ENCODE measurements at places on chromosomes 7 and 10.

GRCh38 chr7:41628901-41629300, 74.0 kb downstream of the INHBA start:
- peak; percentile 33 for DNase-seq

DNA sequence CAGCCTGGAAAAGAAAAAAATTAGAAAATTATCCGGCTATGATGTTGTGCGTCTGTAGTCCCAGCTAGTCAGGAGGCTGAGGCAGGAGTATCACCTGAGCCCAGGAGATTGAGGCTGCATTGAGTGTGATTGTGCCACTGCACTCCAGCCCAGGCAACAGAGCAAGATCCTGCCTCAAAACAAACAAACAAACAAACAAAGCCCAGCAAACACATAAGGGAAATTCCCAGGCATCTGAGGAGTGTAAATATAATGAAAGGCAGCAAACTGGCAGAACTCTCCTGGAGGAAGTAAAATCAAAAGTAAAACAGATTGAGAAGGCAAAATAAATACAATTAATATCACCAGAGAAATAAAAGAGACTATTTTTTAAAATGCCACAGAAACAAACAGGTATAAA, 84.5 kb upstream of the ITGB1 start:
- no peak for DNase-seq

DNA sequence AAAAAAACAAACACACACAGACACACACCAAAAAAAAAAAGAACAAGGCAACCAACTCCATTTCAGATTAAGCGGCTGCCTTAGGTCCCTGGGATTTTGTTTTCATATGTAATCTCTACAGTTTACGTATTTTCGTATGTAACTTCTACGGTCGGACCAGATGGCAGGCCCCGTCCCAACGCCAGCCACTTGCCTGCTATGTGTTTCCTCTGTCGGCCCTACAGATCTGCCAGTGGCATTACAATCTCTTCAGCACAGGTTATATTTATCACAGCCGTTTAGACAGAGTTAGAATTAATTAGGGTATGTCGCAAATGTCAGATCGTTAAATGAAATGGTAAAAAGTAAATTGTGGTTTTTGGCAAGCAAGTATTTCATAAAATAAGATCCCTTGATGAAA, 99.3 kb downstream of the DNAJB6 start:
- DNase-seq: no peak

DNA sequence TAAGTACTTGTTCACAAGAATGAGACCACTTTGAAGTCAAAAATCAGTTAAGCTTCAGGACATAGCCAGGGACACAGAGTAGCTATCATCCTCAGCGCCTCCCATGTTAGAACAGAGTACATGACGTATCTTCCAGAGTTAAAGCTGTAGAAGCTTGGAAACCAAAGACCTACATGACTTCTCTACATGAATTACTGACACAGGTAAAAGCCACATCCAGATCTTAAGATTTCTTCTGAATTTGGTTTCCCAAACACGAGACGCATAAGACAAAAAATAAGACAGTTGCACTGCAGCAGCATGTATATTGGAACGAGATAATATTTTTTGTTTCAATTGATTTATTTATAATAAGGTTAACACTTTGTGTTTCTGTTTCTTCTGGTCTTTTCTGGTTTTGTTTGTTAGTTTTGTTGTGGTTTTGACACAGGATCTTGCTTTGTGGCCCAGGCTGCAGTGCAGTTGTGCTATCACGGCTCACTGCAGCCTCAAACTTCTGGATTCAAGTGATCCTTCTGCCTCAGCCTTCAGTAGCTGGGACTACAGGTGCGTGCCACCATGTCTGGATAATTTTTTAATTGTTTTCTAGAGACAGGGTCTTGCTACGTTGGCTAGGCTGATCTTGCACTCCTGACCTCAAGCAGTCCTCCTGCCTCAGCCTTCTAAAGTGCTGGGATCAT, 10.2 kb upstream of the EPC1 start:
- DNase-seq: no peak

GRCh38 chr7:22849662-22850061, 27.0 kb upstream of the TOMM7 start:
- no peak for DNase-seq

- no peak for DNase-seq
Measured at GRCh38 chr10:129079705-129080104, 387.3 kb upstream of the MGMT start.

DNA sequence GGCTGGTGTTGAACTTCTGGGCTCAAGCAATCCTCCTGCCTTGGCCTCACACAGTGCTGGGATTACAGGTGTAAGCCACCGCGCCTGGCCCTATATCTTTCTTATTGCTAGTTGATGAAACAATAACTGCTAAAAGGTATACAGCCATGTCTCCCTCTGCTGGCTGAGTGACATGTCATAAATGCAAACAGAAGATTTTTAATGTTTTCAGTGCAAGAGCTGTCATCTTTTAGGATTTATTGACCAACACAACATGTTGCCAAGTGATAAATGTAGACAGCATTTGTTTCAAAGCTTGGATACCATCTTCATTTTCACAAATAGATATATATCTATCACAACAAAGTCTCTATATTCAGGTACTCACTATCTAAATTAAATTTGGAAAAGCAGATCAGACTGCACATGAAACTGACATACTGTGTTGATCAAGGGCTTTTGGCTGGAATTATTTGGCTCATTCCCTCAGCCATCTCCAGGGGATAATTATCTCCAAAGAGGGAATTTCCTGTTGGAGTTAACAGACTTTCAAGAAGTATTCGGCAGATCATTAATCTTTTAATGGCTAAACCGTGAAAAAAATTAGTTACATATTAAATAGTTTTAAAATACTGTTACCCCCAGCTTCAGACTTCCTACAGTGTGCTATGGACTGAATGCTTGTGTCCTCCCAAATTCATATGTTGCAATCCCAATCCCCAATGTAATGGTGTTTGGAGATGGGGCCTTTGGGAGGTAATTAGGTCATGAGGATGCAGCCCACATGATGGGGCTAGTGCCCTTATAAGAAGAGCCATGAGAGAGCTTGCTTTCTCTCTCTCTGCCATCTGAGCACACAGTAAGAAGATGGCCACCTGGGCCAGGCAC, 41.3 kb upstream of the SRPK2 start:
- peak; percentile 71 for DNase-seq

- no peak for DNase-seq
Measured at GRCh38 chr7:142405122-142405765, 147.4 kb upstream of the PRSS58 start.

DNA sequence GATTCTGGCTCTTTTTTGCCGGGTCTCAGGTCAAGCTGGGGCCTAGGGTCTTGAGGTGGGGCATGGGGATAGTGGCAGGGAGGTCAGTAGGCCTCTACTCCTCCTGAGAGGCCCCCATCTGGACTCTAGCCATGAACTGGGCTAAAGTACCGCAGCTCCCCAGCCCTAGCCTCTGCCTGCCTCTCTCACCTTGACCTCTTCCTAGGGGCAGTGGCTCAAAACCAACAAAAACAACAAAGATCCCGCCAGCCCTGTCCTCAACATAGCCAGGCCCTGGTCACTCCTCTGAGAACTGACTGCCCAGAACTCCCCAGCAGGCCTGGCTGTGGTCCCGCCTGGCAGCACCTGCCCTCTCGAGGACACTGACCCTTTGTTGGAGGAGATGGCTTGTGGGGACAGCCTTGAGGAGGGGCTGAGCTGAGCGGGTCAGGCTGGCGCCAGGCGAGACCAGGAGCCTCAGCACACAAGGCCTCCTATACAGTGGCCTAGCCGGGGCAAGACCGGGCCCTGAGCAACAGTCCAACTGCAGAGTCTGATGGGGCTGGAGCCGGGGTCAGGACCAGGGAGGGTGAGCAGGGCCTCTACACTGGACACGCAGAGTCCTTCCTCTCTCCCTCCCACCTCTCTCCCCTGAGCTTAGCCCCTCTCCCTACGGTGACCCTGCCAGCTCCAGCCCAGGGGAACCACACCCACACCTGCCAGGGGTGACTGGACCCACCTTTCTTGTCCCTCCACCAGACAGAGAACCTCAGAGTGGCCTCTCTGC, 11.6 kb upstream of the PPIF start:
- no peak for DNase-seq

DNA sequence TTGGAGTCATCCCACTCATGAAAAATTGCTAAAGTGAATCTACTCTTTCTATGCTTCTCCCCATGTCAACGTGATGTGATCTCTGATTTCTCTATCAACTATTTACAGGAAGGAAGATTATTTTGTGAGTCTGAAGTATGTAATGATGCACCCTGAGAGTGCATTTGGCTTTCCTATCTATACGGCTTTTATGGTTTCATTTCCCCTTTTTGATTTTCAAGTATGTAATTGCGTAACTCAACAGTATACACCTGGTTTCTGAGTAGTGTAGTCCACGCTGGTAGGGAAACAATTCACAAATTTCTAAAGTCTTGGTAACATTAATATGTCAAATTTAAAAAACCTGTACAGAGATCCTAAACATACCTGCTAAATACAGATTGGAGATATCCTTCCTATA, 194.7 kb upstream of the SEMA3A start:
- DNase-seq: no peak

DNA sequence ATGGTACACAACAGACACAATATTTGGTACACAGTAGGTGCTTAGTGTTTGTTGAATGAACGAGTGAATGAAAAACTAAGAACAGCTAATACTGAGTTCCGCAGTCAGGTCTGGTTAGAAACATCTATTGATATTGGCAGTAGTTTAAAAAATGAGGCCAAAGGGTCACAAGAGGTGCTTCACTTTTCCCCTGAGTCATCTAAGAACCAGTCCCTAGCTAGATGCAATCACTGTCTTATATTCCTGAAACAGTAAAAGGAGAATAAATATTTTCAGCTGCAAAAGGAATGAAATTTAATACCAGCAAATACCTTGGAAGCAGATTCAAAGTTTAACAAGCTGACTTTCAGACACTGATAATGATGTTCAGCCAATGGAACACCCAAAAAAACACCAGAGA, 54.5 kb downstream of the SCRN1 start:
- DNase-seq: peak; percentile 25

- no peak for DNase-seq
Measured at GRCh38 chr10:103797857-103798256, 57.5 kb downstream of the SH3PXD2A start.

DNA sequence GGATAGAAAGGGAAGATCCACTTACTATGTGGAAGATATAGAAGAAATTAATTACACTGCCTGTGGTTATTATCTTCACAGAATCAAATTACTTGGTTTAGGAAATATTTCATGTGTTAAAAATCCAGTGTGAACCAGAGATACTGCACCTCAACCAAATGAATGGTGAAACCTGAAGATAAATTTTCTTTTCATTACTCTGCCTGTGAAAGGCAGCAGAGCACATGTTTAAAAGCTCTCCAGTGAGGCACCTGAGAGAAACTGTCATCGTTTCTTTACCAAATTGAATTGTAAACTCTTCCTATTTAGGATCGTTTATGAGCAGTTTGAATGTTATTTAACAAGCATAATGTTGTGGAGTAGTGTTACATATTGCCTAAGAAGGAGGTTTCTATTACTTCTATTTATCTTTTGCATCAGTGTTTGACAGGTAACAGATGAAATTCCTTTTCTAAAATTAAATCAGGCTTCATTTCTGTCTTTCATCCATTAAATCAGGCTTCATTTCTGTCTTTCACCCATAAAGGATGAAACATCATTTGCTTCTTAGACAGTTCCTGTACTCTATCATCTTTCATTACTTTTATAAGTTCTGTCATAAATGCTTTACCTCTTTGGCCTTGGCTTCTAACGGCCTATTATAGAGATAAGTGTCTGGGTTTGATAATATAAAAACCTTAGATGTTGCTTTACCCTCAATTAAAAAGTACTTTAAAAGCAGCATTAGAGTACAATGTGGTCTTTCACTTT, 266.6 kb downstream of the NXPH1 start:
- DNase-seq: no peak

GRCh38 chr10:29297678-29298077, 8.8 kb downstream of the LYZL1 start:
- peak; percentile 16 for DNase-seq

DNA sequence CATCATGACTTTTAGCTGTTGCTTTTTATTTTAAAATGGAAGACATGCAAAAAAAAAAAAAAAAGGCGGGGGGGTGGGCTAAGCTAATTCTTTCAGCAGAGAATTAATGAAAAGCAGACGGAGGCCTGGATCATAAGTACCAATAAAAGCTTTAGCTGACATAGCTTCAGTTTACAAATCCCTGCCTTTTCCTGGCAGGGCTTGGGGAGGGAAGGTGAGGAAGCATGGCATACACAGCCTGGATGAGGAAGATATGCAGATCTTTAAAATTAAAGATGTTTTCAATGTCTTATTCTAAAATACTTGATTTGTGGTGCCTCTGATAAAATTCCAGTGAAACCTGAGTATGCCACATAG, 57.0 kb downstream of the ICA1 start:
- DNase-seq: no peak

- DNase-seq: peak; percentile 69
Measured at GRCh38 chr7:75962607-75963380, 31.6 kb downstream of the TMEM120A start.

DNA sequence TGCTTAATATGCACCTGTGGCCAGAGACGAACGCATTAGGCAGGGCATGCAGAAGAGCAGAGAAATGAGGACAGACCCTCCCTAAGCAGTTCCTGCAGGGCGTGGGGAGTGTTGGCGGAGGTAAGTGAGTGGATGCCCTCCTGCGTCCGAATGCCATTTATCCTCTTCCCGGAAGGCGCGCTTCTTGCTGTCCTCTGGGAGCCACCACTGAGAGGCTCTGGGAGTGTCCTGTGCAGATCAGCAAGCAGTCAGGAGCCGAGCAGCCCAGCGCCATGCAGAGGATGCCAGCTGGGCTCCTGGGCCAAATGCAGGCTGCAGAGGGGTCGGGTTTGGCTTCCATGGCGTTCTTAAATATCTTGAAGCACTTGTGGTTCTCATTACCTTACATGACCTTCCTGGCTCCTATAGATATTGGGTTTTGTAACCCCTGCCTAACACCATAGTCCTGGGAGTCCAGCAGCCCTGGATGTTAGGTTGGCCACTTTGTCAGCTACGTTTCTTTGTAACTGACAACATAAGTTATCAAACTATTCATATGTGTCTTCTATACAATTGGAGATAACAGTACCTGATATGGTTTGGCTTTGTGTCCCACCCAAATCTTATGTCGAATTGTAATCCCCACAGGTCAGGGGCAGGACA, 30.0 kb upstream of the SLIT1 start:
- no peak for DNase-seq

- no peak for DNase-seq
Measured at GRCh38 chr7:155426543-155427410, 31.2 kb upstream of the EN2 start.

- no peak for DNase-seq
Measured at GRCh38 chr10:71124921-71125748, 87.2 kb upstream of the UNC5B start.

DNA sequence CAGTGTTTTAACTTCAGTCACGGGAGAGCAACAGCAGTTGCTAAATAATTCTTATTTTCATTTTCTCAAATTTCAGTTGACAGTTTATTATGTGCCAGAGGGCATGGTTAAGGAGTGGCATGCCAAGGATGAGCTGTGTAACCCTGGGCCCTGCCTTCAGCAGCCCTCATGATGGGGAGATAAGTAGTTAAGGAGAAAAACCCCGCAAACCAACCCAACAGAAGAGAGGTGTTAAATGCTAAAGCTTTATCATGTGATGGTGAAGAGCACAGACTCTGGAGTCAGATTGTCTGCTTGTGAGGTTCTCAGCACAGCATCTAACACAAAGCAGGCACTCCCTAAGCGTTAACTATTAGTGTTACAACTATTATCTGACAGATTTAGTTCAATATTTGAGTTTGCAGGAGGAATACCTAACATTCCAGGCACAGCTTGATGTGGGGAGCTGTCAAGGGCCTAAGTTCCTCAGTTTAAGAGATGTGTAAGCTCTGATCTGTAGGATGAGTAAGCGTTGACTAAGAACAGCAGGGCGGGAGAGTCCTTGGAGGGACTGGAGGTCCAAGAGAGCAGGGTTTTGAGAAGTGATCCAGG, 29.6 kb downstream of the STAM start:
- DNase-seq: peak; percentile 80
